ENCODE measurements at places on chromosomes 1 and 21.

GRCh38 chr1:19710825-19711611 lies 46.3 kb downstream of the HTR6 start:
- DNase-seq: peak; percentile 6

DNA sequence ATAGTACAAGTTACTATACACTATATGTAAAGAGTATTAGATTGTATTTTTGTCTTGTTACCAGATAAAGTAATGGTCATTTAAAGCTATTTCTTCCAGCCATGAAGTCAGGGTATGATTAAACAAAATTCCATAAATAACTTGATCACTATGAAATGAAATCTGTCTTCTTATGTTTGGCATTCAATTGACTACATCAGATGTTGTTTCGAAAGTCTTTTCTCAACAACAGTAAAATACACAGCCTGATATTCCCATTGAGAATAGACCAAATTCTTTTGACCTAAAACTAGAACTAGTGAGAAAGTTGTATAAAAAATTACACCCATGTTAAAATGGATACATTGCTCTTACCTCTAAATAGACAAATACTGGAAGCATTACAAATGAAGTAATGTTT lies 134.6 kb upstream of the ADAMTS5 start:
- no peak for DNase-seq

DNA sequence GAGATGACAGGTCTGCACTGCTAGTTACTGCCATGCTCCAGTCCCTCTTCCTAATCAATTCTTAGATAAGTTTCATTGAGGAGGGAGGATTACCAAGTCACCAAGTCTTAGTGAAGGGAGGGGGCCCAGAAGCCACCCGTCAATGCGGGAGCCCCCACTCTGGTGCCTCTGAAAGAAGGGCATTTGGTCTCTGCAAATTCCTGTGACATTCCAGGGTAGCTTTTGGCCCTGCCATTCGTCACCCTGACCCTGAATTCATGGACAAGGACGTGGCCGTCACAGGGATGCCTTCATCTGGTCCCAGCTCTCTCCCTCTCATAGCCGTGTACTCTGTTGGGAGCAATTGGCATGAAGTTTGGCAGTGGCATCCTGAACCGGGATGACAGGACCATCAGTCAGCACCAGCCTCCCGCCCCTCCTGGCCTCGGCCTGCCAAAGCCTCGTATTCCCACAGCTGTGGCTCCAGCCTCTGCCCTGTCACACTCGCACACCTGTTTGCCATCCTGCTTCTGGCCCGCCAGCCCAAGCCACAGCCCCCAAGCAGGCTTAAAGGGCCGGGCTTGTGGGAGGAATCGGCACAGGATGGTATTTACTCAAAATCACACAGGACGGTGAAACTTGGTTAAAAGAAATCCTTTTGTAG lies 150.7 kb downstream of the CLIC6 start:
- no peak for DNase-seq

DNA sequence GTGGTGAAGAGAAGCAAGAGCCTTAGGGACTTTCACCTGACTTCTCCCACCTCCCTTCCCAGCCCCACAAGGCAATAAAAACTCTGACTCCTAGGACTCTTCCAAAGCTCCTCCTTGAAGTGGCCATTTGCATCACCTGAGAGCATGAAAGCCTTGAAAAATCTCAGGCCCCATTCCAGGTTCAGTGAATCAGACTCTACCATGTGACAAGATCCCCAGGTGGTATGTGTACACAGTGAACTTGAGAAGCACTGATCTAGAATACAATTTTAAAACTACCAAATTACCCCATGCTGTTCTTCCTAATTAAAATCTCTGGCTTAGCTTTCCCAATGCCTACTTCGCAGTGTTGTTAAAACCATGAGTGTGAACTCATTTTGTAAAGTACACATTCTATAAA lies 195.1 kb upstream of the SAMSN1 start:
- DNase-seq: no peak

- no peak for DNase-seq
Measured at GRCh38 chr1:20357796-20358195, 67.1 kb downstream of the VWA5B1 start.

DNA sequence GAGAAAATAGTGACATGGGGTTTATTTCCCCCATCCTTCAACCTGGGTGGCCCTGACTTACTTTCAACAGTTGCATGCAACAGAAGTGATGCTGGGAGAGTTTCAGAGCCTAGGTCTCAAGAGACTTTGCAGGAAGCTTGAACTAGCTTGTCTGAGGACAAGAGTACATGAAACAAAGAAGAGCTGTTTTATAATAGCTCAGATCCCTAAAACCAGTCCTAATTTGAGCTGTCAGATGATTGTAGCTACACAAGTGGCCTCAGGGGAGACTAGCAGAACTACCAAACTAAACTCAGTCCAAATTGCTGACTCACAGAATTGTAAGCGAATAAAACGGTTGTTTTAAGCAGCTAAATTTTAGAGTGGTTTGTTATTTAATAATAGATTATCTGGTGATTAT lies 17.1 kb downstream of the RC3H1 start:
- no peak for DNase-seq

DNA sequence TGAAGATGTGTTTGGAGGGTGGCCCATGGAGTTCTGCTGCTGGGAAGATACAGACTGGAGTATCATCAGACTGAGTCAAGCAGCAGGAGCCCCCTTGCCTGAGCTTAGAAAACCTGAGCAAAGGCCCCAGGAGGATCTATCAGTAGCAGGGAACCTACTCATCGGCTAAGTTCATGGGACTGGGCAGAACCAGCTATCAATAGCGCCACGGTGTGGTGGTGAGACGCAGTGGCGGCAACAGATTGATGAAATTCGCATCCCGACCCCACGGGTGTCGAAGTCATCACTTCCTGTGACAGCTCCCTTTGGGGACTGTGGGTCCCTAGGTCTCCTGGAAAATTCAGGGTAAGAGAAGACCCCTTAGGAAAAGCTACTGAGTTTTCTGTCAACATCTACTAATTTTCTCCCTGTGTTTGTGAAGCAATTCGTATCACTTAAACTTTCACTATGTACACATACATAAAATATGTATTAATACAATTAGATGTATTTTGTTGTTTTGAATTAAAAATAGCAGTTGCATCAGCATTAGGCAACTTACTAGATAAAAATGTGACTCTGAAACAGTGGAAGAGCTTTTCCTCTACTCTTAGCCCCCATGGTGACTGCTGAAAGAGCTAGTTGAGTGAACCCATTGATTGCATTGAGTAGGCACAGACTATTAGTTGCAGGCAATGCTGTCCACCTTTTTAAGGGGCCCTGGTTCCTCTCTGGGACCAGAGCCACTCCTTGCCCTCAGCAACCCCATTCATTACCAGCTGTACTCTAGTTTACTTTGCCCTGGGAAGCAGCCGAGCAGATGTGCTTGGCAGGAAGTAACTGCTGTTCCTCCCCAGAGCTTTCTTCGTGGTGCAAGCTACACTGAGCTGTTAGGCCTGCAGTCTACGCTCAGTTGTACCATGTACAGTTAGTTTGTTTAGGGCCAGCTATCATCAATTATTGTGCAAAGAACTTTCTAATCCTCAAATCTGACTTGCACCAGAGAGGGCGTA lies 7.3 kb upstream of the CACNA1S start:
- DNase-seq: peak; percentile 5

DNA sequence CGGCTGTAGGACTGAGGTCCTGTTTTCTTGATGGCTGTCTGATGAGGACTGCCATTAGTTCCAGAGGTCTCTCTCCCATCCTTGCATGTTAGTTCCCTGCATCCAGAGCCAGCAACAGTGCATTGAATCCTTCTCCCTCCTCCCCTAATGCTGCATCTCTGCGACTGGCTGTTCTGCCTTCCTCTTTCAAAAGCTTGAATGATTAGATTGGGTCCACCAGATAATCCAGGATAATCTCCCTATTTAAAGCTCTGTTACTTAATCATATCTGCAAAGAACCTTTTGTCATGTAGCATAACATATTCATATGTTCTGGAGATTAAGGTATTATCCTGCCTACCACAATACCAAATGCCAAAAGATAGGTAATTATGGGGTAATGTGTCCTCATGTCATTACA lies 377.5 kb downstream of the GPATCH2 start:
- DNase-seq: no peak

GRCh38 chr1:239861985-239862384 lies 229.7 kb upstream of the FMN2 start:
- DNase-seq: no peak

GRCh38 chr1:209076688-209077087 lies 506.8 kb upstream of the CAMK1G start:
- no peak for DNase-seq

GRCh38 chr1:32860566-32860965 lies 10.1 kb downstream of the FNDC5 start:
- no peak for DNase-seq

All from kidney glomerular epithelial cell (primary cell).